AG04450 (cell line): ENCODE measurements at places on chromosomes 12 and 14.

- no peak for DNase-seq
These were observed 4.3 kb downstream of the RACGAP1 start for GRCh38 chr12:50021031-50021430.

GRCh38 chr12:76117067-76117691, 32.7 kb upstream of the NAP1L1 start:
- DNase-seq: no peak

- no peak for DNase-seq
These were observed 35.4 kb downstream of the GPR135 start for GRCh38 chr14:59429790-59430189.

GRCh38 chr12:122738571-122738970, 7.9 kb upstream of the HCAR1 start:
- DNase-seq: no peak

DNA sequence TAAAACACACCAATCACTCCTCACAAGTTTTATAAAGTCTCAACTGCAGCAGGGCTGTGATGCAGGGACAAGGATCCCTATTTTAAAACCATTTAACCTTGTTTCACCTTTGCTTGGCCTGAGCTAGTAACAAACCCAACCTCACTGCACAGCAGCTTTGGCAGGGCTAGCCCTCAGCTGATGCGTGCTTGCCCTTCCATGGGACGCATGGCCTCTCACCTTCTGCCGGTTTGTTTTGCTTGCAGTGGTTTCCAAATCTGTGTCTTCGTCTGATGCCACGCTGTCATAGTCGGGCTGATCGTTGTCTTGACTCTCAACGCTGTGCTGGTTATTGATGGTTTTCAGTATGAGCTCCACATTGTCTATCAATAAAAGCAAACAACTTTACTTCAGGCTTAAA, 43.3 kb downstream of the GIT2 start:
- DNase-seq: no peak

GRCh38 chr12:119672194-119672593, 4.3 kb downstream of the PRKAB1 start:
- DNase-seq: no peak

- no peak for DNase-seq
These were observed 3.1 kb upstream of the ANKRD33 start for GRCh38 chr12:51884676-51885229.

- no peak for DNase-seq
These were observed 15.5 kb downstream of the TRPV4 start for GRCh38 chr12:109817627-109818231.

- no peak for DNase-seq
These were observed 125.2 kb downstream of the NTF3 start for GRCh38 chr12:5556946-5557673.

DNA sequence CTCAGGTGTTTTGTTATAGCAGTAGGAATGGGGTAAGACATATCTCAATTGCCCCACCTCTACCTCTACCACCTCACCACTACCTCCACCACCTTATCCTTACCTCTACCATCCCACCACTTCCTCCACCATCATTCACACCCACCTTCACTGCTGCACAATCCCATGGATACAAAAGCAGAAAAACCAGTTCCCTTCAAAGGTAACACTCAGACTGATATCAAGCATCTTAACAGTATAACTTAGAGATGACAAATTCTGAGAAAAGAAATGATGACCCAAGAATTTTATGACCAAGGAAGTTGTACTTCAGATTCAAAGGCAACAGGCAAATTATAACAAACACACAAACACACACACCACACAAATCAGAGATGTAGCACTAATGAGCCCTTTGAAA, 189.4 kb downstream of the NUAK1 start:
- no peak for DNase-seq

DNA sequence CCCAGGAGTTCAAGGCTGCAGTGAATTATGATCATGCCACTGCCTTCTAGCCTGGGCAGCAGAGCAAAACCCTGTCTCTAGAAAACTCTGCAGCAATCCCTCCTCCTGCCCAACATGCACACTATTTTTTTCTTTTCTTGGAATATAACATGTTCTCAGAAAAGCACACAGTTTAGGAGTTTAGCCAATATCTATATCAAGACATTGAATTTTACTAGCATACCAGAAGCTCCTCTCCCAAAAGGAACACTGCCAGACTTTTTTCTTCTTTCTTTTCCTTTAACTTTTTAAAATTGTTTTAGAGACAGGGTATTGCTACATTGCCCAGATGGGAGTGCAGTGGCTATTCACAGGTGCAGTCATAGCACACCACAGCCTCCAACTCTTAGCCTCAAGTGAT, 107.1 kb upstream of the AEBP2 start:
- no peak for DNase-seq
